ENCODE measurements at places on chromosomes 7 and 10. TPM values are rescaled to one million over a fixed set of nuclear protein-coding genes. Genes with fewer than 3 reads are reported as not detected.

- DNase-seq = no peak
Observed at GRCh38 chr7:114708646-114709045, 213.2 kb upstream of the MDFIC start.

PLAC9 gene
- total RNA-seq = 1.7 TPM

- no peak for DNase-seq
Observed at GRCh38 chr7:92988941-92989545, 128.7 kb downstream of the SAMD9 start.

GRCh38 chr10:20737107-20737506 lies 160.0 kb downstream of the NEBL start:
- DNase-seq = no peak

- DNase-seq = no peak
Observed at GRCh38 chr7:15042285-15043065, 139.9 kb upstream of the DGKB start.

All from transverse colon (tissue), 4 donors.